ENCODE measurements at places on chromosomes 4 and X.

- DNase-seq, result no peak
These were observed 2442.0 kb downstream of the PCDH7 start for GRCh38 chr4:33162122-33162521.

GRCh38 chr4:150023489-150023888, 54.8 kb upstream of the DCLK2 start:
- DNase-seq, result no peak

DNA sequence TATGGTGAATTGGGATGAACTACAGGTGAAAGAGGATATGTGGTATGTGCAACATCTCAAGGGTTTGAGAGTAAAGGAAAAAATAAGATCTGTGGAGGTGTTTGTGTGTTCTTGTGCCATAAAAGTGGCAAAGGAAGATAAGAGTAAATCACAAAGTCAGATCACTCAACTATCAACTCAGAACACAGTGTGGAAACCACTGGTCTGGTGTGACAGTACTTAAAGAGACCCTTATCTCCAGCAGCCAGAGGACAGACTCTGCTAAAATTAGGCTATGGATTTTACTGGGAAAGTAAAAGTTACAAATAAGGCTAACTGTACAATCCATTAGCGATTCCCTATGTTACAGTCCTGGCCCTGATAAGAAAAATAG, 54.0 kb upstream of the PRDM8 start:
- no peak for DNase-seq

DNA sequence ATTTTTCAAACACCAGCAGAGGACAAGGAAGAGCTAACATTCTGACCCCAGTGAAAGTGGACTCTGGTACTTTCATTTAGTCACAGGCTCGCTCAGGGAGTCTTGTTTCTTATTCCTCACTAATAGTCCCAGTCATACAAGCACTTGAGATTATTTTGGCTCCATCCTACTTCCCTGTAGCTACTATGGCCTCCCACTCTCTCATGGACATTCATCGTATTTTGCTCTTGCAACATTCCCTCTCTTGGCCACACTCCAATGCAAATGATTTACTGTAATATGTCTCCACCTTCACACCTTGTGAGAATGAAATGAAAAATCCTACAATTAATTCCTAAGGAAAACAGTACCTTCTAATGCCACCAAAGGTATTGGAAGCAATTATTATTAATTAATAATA, 21.3 kb downstream of the PLRG1 start:
- no peak for DNase-seq

GRCh38 chrX:11143931-11144678, 33.0 kb downstream of the HCCS start:
- no peak for DNase-seq

DNA sequence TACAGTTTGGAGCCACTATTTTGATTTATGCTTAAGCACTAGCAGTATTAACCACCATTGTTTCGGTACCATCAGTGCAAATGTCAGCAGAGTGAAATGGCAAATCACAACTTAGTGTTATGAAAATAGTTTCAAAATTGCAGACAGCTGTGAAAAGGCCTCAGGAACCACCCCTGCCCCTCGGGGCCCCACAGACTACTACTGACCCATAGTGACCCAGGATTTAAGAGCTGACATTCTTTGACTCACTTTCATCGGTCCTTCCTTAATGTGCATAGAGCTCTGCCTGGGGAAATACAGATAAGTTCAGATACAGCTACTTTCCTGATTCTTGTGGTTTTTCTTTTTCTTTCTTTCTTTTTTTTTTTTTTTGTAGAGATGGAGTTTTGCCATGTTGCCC, 3.3 kb upstream of the BBS7 start:
- no peak for DNase-seq

DNA sequence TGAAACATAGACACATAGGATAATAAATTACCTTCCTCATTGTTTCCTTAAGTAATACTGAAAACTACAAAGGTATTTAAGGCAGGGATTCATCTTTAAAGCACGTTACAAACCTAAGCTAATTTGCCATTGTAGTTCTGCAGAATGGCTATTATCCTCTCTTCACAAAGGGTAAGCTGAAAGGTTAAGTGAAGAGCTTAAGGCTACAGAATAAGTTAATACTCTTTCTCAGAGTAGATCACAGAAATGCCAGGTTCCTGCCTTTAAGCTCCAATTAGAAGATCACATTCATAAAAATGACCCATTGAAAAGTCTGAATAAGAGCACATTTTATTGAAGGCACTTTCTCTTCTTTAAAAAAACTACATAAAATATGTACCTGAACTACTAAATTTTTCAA, 42.1 kb upstream of the PRDM5 start:
- no peak for DNase-seq

DNA sequence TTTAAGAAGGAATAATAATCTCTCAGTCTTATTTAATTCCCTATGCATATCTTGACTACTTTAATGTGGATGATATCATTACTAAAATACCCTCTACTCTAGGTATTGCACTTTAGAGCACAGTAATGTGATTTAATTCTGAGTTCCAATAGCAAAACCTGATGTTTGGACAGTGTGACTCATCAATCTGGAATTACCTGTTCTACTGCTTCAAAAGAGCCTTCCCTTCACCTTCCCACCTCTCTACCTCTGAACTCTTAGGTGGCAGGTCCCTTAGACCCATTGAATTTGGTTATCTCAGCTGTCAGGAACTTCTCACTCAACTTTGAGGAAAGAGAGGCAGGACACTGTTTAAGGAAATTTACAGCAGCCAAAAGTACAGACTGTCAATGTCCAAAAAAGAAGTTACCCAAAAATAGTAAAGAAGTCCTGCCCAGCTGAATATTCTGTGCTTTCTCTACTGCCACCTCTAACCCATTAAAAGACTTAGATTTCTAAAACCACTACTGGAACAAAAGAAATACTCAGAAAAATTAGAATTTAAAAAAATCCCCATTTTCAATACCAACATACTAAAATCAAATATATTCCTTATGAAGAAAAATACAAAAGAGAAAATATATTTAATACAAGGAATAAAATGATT, 123.1 kb upstream of the GPM6A start:
- DNase-seq, result no peak

GRCh38 chr4:152290366-152290921, 245.4 kb downstream of the FBXW7 start:
- no peak for DNase-seq

GRCh38 chr4:87209696-87210095, 10.7 kb downstream of the KLHL8 start:
- no peak for DNase-seq

- DNase-seq, result no peak
These were observed 255.5 kb downstream of the LDB2 start for GRCh38 chr4:16642897-16643296.

- DNase-seq, result no peak
These were observed 162.0 kb downstream of the SNCA start for GRCh38 chr4:89674876-89675459.

GRCh38 chr4:20253735-20254409, 2.2 kb downstream of the SLIT2 start:
- no peak for DNase-seq

GRCh38 chr4:84498203-84498934, 723 bp downstream of the NKX6-1 start:
- DNase-seq, result no peak

- DNase-seq, result no peak
These were observed 111.8 kb upstream of the HUWE1 start for GRCh38 chrX:53798281-53798680.

DNA sequence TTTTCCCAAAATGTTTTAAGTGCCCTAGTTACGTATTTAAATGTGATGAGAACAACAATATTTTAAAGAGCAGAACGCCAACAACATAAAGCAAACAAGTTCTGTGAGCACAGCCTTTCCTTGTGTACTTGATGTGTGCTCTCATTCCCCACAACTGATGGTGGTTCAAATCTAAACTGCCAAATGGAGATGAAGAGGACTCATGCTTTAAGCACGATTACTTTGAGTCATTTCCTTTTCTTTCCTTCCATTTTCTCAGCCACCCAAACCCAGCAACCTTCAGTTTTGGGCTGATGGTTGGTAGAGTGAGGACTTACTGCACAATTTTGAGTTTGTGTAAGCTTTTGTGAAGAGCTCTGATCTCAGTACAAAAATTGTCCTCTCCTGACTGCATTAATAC, 1.7 kb downstream of the NSD2 start:
- no peak for DNase-seq

DNA sequence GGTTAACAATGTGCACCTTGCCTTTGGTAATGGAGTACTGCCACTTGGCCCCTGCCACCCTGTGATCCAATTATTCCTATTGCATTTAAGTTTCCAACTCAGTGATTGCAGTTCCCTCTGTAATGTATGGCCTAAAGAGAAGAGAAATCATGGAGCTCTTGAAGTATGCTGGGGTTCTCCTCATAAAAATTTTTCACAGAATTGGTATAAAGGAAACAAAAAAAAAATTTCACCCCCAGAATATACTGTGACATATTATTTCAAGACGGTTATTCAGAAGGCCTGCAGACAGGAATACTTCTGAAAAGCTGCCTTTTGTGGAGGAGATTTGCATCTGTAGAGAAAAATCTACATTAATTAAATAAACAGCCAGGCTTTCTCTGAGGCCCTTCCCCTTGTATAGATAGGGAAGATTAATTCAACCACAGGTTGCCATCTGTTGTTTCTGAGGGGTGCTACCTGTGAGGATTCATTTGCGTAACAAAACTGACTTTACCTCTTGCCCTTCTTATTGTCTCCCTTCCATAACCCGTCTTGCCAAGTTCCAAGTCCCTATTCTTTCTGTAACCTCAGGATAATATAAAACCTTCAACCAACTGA, 94.8 kb upstream of the LANCL3 start:
- DNase-seq, result no peak
